CD4-positive, alpha-beta T cell treated with Interleukin-17A for 4 hours (primary cell): ENCODE measurements at places on chromosomes 12 and 14.

- DNase-seq, result no peak
Observed at GRCh38 chr14:96481731-96482314, 20.4 kb upstream of the PAPOLA start.

DNA sequence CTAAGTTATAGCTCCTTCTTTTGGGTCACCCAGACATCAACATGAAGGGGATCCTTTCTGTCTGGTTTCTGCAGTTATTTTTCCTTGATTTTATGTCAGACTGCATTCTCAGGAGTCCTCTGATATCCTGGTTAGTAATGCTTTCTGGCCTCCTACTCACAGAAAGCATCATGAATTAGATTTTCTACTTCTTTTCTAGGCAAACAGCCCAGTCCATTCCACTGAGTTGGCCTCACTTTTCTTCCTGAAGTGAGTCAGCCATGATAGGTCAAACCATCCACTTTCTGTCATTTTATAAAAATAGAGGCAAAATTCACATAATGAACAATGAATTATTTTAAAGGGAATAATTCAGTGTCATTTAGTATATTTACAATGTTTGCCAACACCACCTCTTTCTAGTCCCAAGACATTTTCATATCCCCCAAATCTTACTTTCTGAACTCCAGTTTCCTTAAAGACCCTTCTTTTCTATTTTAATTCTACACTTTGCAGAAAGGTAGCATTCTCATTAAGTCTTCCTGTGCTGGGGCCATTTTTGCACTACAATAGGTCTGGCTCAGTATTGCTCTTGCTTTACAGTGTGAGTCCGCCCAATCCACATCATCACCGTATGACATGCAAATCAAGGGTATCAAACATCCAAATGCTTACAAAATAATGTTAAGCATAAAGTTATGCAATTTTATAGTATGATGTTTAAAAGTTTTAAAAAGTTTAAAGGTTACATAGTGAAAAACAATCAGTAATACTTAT lies 95.1 kb downstream of the UNC79 start:
- no peak for DNase-seq

GRCh38 chr12:104604070-104604994 lies 147.6 kb downstream of the CHST11 start:
- DNase-seq, result peak; percentile 54

DNA sequence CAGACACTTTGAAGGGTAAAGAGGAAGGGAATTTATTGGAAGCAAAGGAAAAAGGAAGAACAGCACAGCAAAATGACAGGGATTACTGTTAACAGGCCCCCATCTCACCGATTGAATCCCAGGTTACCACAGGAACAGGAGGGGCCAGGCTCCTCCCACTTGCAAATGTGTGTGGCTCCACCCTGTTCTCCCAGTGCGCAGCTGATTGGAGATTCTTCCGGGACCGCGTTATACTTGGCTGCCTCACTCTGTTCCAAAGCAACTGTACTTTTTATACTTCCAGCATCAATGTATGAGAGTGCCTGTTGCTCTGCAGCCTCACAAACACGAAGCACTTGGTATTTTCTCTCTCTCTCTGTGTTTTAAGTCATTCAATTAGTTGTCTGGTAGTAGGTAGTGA lies 273.6 kb upstream of the MDGA2 start:
- DNase-seq, result no peak
